Thoracic aorta (tissue), 2 donors: ENCODE measurements at places on chromosomes 1 and 21. TPM values are rescaled to one million over a fixed set of nuclear protein-coding genes. Genes with fewer than 3 reads are reported as not detected.

Gene CRNN
- not detected for total RNA-seq

Gene SLC30A10
- total RNA-seq, result not detected

Gene XPR1
- 29.1 TPM for total RNA-seq

Gene SPRR2B
- total RNA-seq, result not detected

Gene XCL1
- not detected for total RNA-seq

Gene TDRD10
- 1.1 TPM for total RNA-seq

Gene KRTAP7-1
- not detected for total RNA-seq

Gene AGT
- total RNA-seq, result 42.0 TPM

Gene DENND2D
- 15.8 TPM for total RNA-seq

Gene C1orf167
- not detected for total RNA-seq

DNA sequence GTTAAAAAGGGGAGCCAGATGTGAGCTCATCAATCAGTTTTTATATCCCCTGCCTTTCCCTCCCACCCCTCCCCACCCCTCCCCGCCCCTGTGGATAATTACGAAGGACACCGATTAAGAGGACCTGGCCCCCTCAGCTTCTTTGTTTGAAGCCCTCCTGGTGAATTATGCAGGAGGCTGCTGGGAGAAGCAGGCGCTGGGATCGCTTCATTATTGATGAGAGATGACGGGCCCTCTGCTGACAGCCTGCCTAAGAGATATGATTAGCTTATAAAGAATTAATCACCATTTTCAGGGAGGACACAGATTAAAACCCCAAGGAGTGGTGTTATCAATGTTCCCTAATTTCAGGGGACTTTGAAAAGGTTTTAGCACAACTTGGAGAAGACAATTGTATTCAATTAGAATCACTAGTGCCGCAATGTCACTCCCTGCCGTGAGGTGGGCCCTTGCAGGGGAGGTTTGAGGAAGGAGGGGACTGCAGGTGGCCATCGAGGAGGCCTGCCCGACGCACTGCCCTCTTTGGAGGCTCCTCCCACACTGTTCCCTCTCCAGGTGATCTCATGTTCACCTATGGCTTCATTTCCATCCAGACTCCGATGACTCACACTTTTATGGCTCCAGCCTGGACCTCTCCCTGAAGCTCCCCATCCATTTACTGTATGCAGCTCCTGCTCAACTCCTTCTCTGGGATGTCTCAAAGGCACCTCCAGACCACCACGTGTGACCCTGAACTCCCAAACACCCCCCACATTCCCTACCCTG is 67.0 kb upstream of the KLHDC7A start:
- DNase-seq, result no peak

DNA sequence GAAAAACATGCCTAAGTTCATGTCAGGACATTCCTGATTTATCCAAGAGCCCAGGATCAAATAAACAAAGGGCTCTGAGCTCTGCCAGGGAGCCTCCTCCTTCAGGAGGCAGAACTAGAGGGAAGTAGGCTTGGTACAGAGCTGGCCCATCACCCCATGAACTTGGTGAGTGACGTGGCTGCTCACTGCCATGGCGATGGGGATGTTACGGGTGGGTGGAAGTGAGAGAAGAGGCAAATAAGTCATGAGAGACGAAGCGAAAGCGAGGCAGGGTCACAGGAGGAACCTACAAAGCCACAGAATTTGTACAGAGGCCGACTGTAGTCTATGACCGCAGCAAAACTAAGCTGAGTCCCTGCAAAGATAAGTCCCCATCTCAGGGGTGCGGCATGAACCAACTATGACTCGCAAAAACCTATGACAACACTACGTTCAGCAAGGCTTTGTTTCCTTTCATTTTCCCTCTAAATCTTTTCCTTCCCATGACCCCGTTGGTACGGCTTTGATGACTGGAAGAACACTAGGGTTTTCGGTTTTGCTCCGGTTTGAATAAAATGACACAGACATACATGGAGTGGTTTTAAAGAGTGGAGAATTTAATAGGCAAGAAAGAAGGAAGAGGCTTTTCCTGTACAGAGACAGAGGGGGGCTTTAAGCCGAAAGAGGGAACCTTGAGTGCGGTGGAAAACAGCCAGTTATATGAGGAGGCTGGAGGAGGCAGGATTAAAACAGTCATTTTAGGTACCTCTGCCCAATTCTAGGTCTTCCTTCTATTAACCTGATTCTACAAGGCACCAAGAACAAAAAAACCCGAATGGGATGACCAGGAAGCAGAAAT is 74.1 kb downstream of the CD46 start:
- no peak for DNase-seq

DNA sequence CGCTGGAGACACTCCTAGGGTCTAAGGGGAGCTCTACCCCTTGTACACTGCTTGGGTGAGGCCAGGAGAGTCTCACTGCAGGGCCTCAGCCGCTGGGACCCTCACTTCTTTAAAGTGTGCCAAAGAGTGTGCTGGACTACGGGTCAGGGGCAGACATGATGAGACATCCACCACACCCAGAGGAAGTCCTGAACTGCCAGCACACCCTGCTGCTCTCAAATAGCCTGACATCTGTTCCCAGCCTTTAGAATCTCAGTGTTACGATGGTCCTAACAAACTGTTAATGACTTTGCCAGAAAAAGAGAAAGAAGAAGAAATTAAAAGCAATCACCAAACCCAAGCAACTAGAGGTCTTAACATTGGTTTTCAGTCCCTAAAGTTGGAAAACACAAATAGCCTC is 49.0 kb downstream of the MRPL37 start:
- DNase-seq, result no peak

GRCh38 chr1:172826096-172826741 is 167.3 kb downstream of the FASLG start:
- no peak for DNase-seq

GRCh38 chr1:229479660-229480399 is 28.3 kb downstream of the NUP133 start:
- DNase-seq, result no peak

DNA sequence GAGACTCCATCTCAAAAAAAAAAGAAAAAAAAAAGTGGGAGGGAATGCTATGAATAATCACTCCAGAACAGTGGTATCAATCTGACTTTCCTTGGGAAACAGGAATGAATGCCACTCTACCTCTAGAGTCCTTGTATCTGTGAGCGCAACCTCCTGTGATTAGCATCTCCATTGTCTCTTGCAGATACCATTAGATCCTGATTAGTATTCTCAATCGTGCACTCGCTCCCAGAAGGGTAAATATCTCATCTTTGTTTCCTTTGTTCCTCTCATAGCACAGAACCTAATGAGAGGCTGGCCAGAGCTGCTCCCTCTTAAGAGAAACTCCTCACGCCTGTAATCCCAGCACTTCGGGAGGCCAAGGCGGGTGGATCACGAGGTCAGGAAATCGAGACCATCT is 184.4 kb upstream of the KCNK2 start:
- DNase-seq, result no peak

DNA sequence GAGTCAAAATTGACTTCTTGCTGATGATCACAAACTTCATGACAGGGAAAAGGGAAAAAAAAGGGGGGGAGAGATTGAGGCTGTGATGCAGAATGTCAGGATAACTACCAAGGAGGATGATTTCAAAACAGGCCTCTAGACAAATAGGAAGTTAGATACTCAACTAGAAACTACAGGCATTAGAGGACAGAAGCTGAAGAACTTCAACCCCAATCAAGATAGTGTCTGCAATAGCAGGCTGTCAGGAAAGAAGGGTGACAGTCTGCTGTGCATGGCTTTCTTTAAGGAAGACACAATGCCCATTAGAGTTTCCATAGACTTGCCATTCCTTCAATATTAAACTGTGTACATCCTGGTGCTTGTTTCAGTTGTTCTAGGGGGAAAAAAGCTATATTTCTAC is 257.2 kb downstream of the TTLL7 start:
- DNase-seq, result no peak

- DNase-seq, result no peak
Measured at GRCh38 chr1:37677808-37678207, 14.5 kb upstream of the CDCA8 start.

GRCh38 chr1:69126796-69127195 is 440.9 kb upstream of the LRRC7 start:
- DNase-seq, result no peak

- DNase-seq, result no peak
Measured at GRCh38 chr21:22200378-22201092, 1202.3 kb downstream of the NCAM2 start.

- DNase-seq, result peak; percentile 7
Measured at GRCh38 chr1:168320800-168321450, 40.2 kb downstream of the TBX19 start.

DNA sequence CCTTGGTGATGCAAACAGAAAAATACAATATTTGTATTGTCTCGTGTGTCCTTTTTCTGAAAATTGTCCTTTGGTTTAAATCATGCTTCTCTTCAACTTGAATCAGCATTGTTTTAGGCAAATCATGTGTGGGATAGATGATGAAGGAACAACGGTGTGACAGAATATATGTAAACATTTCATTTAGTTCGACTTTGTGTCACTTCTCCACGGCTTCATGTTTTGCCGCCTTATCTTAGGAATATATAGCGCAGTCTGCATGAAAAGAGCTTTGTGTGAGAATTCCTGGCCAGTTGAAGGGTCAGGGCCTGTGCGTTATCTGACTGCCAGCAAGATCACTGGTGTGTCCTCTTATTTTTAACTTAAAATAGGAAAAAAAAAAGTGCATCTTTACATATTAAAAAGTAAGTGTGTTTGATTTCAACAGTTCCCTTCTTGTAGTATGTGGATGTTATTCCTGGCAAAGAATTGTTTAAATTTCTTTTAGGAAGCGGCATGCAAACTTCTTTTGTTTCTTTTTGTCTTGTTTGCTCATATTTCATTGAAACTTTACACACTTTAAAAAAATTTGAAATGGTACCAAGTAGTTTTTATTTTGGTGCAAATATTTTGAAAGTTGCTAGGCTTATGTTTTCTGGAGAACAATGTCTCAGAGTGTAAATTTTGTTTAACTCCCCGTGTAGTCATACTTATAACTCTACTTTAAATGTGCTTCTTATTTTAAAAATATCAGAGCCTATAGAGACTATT is 465.2 kb downstream of the USP25 start:
- DNase-seq, result no peak
